ENCODE measurements at places on chromosomes 2 and 18. TPM values are rescaled to one million over a fixed set of nuclear protein-coding genes. Genes with fewer than 3 reads are reported as not detected.

Gene SULT1C2
- total RNA-seq = 2.4 TPM

Gene MEP1B
- 0.32 TPM for total RNA-seq

GRCh38 chr18:6781796-6782195, 52.3 kb downstream of the ARHGAP28 start:
- DNase-seq = no peak

DNA sequence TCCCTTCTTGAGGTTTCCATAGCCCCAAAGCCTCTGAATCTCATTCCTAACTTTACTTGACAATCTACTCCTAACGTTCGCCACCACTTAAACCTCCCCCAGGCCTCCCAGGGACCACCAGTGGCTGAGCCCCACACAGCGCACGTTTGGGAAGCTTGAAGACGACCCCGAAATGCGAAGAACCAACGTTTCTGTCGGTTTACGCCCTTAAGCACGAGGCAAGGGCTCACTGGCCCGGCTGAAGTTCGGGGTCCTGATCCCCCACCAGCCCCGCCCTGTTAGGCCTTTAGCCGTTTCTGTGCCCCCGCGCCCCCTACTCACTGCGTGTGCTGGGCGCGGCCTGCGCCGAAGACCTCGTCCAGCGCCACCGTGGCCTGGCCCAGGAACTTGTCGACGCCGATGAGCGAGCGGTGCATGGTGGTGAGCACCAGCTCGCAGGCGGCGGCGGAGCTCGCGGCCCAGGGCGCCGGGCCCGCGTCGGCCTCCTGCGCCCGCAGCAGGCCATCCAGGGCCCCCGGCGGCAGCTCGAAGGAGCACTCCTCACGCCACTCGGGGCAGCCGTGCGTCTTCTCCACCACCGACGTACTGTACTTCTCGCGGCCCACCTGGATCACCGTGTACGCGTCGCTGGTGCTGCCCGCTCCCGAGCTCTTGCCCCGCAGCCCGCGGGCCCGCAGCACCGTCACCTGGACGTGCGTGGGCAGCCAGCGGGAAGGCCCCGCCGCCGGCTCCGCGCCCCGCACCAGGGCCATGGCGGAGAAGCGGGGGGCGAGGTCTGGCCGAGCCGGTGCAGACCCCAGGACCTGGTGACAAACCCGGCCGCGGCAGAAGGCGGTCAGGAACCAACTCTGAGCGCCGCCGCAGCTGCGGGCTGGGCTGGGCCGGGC, 479 bp downstream of the RAB11FIP5 start:
- no peak for DNase-seq

DNA sequence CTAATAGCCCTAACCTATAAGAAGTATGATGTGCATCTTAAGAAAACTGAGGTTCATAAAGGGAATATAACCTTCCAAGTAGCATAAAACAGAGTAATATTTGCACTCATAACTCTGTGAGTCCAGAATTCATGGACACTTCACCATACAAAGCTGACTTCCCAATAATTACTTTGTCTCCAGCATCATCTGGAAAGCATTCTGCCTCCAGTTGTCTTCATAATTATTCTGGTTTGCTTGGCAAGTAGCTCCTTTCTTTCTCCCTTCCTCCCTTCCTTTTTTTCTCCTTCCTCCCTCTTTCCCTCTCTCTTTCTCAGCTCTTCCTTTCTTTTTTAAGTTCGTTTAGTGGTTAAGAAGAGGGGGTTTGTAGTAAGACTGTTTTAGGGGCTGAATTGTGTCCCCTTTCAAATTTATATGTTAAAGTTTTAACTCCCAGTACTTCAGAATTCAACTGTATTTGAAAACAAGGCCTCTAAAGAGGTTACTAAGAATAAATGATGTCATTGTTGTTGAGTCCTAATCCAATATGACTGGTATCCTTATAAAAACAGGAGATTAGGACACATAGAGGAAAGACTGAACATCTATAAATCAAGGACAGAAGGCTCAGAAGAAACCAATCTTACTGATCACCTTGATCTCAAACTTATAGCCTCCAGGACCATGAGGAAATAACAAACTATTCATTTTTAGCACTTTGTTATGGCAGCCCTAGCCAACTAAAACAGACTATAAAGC, 28.9 kb downstream of the TFPI start:
- DNase-seq = no peak

DNA sequence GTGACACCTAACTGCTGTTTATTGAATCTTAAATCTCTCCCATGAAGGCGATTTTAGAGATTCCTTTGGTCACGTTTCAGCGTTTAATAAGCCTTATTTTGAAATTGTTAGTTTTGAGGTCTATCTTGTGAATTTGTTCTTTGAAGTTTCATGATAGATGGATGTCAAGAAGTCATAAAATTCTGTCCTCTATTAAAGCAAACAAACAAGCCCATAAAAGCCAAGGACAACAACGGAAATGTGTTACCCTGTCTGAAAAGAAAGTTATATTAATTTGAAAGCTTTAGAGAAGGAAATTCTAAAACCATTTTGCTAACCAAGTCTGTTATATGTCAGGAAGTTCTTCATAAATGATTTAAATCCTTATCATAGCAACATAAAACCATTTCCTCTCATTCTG, 7.0 kb upstream of the CAVIN2 start:
- no peak for DNase-seq

GRCh38 chr2:184598002-184598315, 370 bp upstream of the ZNF804A start:
- DNase-seq = no peak

DNA sequence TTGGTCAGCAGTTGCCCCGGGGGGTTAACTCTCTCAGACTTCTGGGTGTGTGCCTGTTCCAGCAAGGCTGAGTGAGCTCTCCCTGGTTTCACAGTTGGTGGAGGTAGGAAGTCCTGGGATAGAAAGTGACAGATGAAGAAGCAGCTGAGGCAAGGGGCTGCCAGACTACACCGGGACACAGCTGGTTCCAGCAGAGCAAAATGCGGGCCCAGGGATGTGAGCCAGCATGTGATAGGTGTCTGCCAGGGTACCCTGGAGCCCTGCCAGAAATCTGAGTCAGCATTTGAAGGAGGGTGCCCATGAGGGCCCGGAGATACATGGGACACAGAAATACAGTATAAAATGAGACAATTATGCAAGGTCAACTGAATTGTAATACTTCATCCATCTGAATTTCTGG, 79.3 kb upstream of the LGALSL start:
- no peak for DNase-seq

DNA sequence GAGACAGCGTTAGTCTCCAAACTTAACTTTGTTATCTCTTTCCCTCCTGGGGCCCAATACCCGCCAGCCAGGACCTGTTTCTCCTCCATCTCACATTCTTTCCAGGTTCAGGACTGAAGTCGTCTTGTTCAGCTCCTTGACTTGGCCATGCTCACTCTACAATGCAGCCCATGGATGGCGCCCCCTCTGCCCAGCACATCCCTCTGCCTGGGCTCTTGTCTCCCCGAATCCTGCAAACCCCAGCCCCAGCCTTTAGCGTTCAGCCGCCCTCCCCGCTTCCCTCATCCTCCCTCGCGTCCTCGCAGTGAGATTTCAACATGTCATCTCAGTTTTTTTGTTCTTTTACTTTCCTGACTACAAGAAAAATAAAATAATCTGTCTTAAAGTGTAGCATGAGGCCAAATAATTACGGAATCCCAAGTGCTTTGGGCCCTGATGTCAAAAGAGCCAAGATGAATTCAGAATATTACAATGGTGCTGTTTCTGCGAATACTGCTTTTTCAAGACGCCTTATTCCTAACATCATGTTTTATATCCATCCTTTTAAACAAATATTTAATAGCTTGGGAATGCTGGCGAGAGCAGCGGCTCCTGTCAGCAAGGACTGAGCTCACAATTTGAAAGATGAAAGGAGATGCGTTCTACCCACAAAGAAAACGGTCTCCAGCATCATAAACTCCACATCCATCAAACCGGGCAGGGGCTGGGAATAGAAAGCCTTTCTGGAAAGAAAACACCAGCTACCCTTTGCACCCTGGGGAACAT, 1.0 kb downstream of the FAM178B start:
- DNase-seq = no peak

DNA sequence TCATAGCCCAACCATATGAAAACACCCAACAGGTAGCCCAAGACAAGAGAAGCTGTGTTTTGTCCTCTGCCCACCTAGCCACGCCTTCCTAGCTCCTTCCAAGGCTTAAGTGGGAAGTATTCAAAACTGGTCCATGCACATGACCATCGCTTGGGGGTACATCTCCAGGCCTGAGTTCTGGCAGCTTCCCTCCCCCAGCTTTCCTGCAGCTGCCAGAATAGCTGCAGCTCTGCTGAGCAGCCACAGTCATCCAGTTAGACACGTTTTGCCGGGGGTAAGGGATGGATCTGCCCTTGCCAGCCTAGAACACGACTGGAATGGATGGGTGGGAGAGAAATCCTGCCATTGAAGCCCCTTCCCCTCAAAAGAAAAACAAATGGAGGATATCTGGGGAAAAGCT, 166.8 kb downstream of the NRP2 start:
- no peak for DNase-seq

DNA sequence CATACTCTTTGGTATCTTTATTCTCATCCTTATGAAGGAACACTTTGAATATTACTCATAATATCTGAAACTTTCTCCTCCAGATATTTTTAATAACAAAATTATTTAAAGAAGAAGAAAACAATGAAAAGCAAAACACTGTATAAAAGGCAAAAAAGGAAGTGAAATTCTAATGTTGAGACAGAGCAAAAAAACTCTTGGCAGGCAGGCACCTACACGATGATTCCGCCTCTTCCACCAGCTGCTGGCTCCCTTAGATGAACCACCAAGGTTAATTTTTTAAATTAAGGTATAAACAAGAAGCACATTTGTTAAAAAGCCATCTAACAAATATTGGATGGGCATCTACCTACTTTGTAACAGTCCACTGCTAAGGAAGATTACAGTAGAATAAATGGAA, 434.7 kb downstream of the EPHA4 start:
- DNase-seq = no peak

All from omental fat pad (tissue), 4 donors.